ENCODE measurements at places on chromosomes 12 and 14.

GRCh38 chr12:95608252-95609033 lies 57.2 kb upstream of the USP44 start:
- DNase-seq = peak; percentile 47

- no peak for DNase-seq
These were observed 168.5 kb downstream of the CAPZA3 start for GRCh38 chr12:18906395-18906794.

GRCh38 chr12:96335270-96335669 lies 65.0 kb downstream of the CDK17 start:
- no peak for DNase-seq

DNA sequence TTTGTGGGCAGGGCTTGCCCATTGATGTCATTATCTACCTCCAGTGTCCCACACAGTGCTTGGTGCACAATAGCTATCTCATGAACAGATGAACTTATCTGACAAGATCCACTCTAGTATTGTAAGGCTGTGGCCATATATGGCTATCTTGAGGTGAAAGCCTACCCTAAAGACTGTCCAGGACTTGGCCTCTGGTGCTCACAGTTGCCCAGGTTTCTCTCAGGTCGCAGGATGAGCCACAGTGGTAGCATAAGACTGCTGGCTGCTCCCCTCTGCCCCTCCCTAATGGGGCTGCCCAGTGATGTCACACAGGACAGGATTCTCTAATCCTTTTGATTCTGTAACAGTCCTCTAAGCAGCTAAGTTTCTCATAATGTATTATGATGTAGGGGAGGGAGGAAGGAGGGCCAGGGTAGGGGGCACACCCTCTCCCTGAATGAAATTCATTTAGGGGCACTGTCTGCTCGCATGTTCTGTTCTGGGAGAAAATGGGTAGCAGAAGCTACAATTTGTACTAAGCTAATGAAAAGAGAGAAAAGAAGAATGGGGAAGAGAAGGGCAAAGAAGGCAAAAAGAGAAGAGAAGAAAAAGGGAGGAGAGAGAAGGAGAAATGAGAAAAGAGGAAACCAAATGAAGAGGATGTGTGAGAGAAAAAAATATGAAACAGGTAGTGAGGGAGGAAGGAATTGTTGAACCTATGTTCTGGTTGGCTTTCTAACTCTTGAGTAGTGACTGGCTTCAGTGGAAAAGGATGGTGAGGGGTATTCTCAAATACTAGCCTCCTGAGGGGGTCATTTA lies 3.4 kb upstream of the PPM1A start:
- no peak for DNase-seq

GRCh38 chr14:68657300-68658028 lies 135.4 kb downstream of the ZFP36L1 start:
- DNase-seq = no peak

- no peak for DNase-seq
These were observed 36.1 kb upstream of the VRK1 start for GRCh38 chr14:96761066-96761465.

GRCh38 chr14:99822800-99823455 lies 29.7 kb downstream of the EML1 start:
- DNase-seq = no peak

DNA sequence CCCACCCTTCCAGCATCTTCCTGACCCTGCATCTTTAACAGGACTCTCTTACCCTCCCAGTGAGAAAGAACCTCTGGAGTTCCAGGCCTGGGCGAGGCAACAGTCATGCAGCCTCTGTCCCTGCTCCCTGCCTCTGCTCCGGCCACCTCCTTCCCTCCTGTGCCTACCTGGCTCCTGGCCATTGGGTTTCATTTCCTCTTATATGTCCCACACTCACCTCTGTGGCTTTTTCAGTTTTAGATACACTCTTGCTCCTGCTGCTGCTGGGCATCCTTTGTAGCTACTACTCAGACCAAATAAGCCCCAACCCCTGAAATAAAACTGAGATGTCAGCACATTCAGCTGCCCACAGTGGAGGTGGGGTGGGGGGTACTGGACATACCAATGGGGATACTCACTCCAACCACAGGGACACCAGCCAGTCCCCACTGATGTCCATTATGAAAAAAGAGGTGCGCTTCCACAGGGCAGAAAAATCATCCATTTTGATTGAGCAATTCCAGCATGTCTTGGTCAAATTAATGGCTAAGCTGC lies 99.1 kb upstream of the NRXN3 start:
- no peak for DNase-seq

GRCh38 chr12:32031109-32031508 lies 71.9 kb downstream of the RESF1 start:
- DNase-seq = no peak

GRCh38 chr14:93941293-93941910 lies 14.3 kb downstream of the FAM181A start:
- DNase-seq = peak; percentile 29

DNA sequence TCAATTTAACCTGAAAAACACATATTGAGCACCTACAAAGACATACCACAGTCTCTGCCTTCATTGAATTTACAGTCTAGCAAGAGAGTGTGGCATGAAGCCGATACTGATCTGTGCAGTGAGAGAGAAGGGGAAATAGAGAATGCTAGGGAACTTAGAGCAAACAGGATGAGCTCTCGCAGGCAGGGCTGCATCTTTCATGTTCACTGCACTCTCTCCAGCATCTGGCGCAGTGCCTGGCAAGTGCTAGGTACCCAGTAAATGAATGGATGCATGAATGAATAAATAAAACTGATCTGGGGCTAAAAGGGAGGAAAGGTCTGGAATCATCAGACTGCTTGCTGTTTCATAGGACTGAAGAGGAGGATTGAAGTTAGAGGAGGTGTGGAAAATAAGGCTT lies 256.5 kb upstream of the NPAS3 start:
- DNase-seq = no peak

DNA sequence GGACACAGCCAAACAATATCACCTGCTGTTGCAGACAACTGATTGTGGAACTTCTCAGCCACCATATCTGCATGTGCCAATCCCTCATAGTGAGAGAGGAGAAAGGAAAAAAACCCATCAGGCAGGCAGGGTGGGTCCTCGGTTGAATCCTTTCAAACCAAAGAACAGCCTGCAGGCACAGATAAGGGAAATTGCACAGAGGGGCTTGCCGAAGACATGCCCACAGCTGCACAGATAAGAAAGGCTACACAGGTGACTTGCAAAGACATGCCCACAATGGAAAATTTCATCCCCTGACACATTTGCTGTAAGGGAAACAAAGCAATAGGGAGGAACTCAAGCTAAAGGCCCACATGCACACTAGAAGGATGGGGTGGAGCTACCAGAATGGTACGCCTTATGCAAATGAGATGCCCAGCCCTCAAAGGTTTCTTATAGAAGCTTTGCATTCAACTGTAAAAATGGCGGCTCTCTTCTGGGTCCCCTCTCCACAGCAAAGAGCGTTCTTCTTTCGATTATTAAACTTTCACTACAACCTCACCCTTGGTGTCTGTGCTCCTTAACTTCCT lies 170.0 kb upstream of the TMPO start:
- DNase-seq = no peak

- no peak for DNase-seq
These were observed 75.2 kb upstream of the TBX5 start for GRCh38 chr12:114481200-114481535.

DNA sequence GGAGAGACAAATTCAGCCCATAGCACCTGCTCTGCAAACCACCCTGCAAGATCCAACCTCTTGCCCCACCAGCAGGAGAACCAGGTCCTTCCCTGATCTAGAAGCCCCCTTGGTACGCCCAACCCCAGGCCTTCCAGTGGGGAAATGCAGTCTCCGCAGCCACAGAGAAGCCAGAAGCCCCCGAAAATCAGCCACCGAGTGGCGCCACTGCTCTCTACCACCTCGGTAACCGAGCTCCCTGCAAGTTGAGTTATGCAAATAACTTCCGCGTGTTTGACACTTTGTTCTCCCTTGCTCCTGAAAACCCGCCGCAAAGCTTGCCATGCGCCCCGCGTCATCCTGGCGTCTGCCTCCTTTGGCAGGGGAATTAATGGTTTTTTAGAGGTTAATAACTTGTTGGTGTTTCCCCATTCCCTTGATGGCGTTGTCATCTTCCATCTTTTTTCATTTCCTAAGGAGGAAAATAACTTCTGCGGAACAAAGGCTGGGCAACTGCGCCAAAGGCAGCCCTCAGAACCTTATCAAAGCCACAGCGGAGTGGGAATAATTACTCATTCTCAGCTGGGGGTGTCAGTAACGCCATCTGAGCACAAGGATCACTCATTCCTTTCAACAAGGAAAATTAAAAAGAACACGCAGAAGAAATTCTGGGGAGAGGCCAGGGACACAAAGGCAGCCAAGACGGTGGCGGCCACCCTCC lies 60.4 kb downstream of the FZD10 start:
- no peak for DNase-seq

DNA sequence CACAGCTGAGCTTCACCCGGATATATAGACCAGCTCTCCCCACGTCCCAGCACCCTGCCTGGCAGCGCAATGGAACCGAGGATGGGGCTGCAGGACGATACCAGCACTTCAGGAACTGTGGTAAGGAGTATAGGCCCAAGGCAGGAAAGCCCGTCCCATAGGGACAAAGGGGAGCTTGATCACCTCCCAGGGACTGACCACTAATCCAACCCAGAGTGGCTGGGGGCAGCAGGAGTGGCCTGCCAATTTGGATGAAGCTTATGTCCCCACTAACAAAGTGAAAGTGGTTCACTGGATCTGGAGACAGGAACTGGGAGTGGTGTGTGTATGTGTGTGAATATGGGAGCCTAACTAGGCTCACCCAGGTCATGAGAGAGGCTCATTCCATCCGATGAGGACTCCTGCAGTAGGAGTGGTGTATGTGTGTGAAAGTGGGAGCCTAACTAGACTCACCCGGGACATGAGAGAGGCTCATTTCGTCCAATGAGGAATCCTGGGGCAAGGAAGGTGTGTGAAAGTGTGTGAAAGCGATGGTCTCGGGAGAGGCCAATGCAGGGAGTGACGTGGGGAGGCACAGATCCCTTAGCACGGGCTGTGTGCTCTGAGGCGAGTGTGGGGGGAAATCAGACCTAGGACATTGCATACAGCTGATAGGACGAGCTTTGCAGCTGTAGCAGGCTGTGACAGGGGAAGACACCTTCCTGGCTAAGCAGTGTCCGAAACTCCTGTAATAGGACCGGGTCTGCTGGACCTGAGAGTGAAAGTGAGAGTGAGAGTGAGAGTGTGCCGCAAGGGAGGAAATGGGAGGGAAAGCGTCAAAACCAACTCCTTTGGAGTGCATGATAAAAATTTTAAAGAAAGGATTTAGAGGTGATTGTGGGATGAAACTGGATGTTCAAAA lies 25.7 kb downstream of the KLRK1 start:
- peak; percentile 43 for DNase-seq

- DNase-seq = no peak
These were observed 21.9 kb upstream of the EIF5 start for GRCh38 chr14:103312006-103312635.

DNA sequence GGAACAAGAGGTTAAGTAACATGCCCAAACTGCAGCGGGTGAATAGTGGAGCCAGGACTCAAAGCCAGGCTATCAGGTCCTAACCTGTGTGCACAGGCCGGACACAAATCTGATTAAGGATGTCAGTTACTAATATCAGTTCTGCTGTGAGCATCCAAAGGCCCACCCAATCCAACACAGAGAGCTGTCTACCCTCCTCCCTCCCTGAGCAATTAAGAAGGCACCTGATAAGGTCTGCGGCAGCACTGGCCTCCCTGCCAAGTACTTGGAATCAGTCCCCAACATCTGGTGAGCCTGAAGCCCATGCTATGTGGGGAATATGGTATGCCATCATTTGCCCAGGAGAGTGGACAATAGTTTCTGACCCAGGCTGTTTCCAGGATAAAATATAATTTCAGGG lies 3.9 kb downstream of the HEBP1 start:
- no peak for DNase-seq

GRCh38 chr12:50021031-50021430 lies 4.3 kb downstream of the RACGAP1 start:
- no peak for DNase-seq

GRCh38 chr14:72420749-72421474 lies 473.0 kb downstream of the DPF3 start:
- peak; percentile 53 for DNase-seq

DNA sequence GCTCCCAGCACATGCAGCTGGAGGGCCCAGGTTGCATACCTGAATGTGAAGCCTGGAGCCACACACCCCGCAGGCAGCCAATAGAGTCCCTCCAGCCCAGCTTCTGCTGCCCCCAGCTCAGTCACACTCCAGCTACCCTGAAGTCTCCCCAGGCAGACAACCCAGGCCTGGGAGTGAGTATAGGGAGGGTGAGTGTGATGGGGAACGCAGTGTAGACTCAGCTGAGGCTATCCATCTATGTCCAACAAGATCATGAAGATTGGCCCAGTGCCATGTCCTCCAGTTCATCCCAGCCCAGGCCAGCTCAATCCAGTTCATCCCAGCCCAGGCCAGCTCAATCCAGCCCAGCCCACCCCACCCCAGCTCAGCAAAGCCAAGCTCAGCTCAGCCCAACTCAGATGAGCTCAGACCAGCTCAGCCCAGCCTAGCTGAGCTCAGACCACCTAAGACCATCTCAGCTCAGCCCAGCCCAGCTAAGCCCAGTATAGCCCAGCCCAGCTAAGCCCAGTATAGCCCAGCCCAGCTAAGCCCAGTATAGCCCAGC lies 330.4 kb downstream of the TMEM121 start:
- DNase-seq = no peak

GRCh38 chr14:102377696-102378095 lies 15.0 kb downstream of the TECPR2 start:
- DNase-seq = no peak

DNA sequence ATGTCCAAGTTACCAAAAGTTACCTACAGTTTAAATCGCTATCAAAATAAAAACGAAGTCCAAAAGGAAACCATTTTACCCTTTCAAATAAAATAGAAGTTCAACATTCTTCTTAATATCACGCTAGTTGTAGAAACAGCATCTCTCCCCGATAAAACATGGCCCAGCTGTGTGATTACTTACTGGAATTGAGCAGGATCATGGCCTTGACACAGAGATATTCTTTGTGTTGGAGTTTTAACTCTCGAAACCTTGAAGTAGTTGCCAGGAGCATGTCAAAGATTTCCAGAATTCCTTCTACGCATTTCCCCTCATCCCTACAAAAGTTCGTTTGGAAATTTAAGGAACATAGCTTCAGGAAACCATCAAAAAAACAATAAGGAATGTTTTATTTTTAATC lies 44.8 kb downstream of the ESR2 start:
- DNase-seq = no peak

DNA sequence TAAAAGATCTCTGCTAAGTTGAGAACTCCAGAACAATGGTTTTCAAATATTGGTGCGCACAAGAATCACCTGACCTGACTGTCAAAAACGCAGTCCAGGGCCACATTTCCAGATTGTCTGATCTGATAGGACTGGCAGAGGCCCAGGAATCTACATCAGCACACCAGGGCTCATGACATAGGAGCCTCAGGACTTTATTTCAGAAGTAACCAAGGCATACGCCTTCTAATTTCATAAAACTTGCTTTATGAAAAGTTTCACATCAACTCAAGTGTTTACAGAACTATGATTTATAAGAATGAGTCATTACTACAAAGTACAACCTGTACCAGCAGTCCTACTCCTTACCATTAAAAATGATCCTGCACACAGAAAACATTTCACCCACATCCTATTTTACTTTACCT lies 47.7 kb upstream of the PTPRO start:
- DNase-seq = no peak

GRCh38 chr12:30000401-30000800 lies 216.7 kb upstream of the TMTC1 start:
- DNase-seq = peak; percentile 53

- no peak for DNase-seq
These were observed 63.0 kb downstream of the CLMN start for GRCh38 chr14:95256776-95257060.

- DNase-seq = no peak
These were observed 125.4 kb downstream of the KIF26A start for GRCh38 chr14:104263675-104264358.

GRCh38 chr12:122245553-122245952 lies 19.7 kb upstream of the DIABLO start:
- no peak for DNase-seq

Measured in fibroblast of skin of right quadriceps (primary cell).